ENCODE measurements at places on chromosomes 4 and X.

- H3K27me3 ChIP-seq = no peaks in the 10 kb centered on the region
- H3K4me3 ChIP-seq = no peak overlapping the region
- H3K27ac ChIP-seq = peak overlapping the region; percentile 73
- no peaks in the 10 kb centered on the region for H3K36me3 ChIP-seq
- no peak for DNase-seq
Measured at GRCh38 chrX:13099121-13099520, 54.7 kb upstream of the FAM9C start.

- H3K27me3 ChIP-seq = no peaks in the 10 kb centered on the region
- H3K27ac ChIP-seq = no peak overlapping the region
- no peak overlapping the region for H3K4me3 ChIP-seq
- no peak for DNase-seq
Measured at GRCh38 chr4:7635445-7636239, 200.9 kb upstream of the PSAPL1 start.

DNA sequence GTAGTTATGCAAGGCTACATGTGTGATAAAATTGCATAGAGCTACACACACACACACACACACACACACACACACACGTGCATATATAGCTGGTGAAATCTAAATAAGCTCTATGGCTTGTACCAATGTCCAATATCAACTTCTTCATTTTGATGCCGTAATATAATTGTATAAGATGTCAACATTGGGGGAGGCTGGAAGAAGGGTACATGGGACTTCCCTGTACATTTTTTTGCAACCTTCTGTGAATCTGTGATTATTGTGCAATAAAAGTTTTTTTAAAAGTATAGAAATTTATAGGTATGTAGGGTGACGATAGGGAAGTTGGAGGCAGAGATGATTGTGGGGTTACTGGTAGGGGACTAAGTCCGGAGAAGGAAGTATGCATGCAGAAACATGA is 105.5 kb downstream of the HDAC8 start:
- H3K4me1 ChIP-seq = no peaks in the 10 kb centered on the region
- peaks cover 20% of the 10 kb centered on the region for H3K36me3 ChIP-seq
- no peak for DNase-seq
- no peak overlapping the region for H3K4me3 ChIP-seq
- H3K27ac ChIP-seq = no peak overlapping the region

GRCh38 chr4:87718217-87718835 is 68.2 kb downstream of the DMP1 start:
- DNase-seq = no peak
- H3K4me1 ChIP-seq = no peaks in the 10 kb centered on the region
- H3K36me3 ChIP-seq = no peaks in the 10 kb centered on the region
- no peak overlapping the region for H3K4me3 ChIP-seq
- H3K27me3 ChIP-seq = no peaks in the 10 kb centered on the region
